T-helper 1 cell (primary cell): ENCODE measurements at places on chromosomes 6 and 20.

- no peak for DNase-seq
Measured at GRCh38 chr6:79446006-79446405, 91.2 kb downstream of the LCA5 start.

GRCh38 chr6:77371748-77372147 is 91.5 kb downstream of the HTR1B start:
- no peak for DNase-seq

- no peak for DNase-seq
Measured at GRCh38 chr6:84135291-84135690, 92.2 kb downstream of the CEP162 start.

GRCh38 chr6:125754566-125754965 is 5.1 kb downstream of the HEY2 start:
- DNase-seq, result no peak

GRCh38 chr6:107576852-107577251 is 86.9 kb downstream of the SOBP start:
- DNase-seq, result no peak

DNA sequence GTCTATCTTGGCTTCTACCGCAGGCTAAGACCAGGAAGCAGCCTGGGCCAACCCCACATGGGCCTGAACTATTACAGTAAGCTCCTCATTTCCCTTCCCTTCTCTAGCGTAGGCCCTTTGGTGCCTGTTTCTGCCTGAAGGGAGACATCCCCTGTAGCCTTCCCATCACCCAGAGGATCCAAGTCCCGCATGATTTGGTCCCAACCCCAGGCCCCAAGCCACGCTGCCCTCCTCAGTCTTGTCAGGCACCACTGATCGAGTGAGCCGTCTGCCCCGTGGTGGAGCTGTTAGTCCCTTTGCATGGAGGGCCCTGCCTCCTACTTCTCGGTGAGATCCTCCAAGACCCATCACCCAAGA is 46.4 kb downstream of the EBF4 start:
- DNase-seq, result no peak

DNA sequence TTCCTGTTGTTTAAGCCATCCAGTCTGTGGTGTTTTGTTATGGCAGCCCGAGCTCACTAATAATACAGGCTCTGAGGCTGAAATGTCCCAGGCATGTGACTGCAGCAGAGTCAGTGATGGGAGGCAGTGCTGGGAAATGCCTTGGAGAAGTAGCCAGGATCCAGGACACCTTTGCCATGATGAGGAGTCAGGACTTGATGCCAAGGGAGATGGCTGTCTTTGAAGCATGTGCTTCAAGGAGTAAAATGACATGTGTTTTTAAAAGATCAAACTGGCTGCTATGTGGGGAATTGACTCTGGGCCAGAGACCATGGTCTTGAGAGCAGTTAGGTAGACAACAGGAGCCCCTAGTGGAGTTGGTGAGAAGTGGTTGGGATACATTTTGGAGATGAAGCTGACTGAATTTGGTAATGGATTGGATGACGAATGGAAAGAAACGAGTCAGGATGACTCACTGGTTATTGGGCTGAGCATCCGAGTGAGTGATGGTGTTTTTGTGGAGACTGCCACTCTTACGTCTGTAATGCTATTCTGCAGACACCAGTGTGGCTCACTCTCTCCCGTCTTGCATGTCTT is 322.2 kb downstream of the PLCB1 start:
- no peak for DNase-seq

GRCh38 chr20:48432494-48432832 is 395.3 kb downstream of the PREX1 start:
- DNase-seq, result no peak

DNA sequence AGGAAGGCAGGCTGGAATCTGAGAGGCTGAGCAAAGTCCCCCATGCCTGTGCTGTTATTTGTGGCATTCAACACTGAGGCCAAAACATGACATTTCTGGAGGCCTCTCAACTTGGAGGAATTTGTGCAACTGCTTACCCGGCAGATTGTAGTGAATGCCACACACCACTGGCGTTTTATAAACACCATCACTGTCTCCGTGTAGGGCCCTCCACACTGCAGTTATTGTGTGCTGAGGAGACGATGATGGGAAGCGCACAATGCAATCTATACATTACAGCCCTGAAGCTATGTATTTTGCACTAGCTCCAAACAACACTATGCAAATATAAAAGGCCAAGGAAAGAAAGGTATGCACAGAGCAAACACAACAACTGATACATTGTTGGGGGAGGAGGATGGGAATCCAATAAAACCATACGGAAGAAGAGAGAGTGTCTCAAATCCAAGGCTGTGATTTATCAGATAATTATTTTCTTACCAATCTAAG is 106.5 kb downstream of the SMLR1 start:
- DNase-seq, result no peak

DNA sequence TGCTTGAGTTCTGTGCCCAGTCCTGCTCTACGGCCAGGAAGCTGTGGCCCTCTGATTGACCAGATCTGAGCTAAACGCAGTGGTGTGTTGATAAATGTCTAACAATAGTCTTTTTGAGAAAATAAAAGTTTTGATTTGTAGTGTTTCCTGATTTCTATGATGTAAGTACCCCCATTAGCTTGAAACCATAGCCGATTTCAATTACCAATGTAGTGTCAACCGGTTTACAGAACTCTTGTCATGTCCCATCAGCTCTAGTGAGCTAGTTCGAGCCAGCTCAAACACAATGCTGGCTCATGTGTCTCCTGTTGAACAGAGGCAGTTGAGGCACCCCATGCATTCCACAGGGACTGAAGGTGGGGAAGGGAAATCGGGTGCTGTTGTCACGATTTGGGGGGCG is 56.7 kb upstream of the ZMYND8 start:
- DNase-seq, result no peak

- no peak for DNase-seq
Measured at GRCh38 chr6:95352064-95352795, 225.1 kb upstream of the MANEA start.

DNA sequence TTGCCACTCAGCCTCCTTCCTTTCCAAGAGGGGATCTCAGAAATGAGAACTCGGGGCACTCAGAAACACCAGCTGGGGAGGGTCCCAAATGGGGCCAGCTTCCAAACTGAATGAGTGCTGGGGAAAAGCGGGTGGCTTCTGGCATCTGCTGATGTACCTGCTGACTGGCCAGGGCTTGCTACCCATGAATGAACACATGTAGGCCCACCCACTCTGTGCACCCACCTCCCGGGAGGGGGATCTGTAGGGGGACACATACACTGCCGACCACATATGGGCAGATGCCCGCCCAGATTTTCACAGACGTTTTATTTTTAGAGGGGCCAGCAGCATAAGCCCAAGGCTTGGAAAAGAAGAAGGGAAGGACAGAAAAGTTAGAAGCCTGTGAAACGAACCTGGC is 231.9 kb upstream of the RNF24 start:
- DNase-seq, result no peak
